ENCODE measurements at places on chromosomes 1 and 21. TPM values are rescaled to one million over a fixed set of nuclear protein-coding genes. Genes with fewer than 3 reads are reported as not detected.

DNA sequence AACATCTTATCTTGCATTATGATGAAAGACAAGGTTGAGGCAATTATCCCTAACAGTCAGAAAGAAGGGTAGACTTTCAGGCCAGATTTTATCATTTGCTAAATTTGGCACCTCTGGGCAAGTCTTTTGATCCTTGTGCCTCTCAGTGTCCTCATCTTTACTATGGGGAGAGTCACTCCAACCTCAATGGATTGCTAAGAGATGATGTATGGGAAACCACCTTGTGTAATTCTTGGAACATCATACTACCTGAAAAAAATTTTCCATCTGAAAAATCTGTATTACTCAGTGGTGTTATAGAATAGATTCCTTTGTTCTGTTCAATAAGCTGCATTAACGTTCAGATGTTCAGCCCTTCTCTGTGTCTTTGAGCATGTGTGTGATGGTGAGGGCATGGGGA, 230.7 kb downstream of the TGFB2 start:
- DNase-seq: no peak

The SLC25A24 gene
- 42.7 TPM for total RNA-seq

The LEPR gene
- total RNA-seq: 11.1 TPM

The ZMYND12 gene
- 1.1 TPM for total RNA-seq

DNA sequence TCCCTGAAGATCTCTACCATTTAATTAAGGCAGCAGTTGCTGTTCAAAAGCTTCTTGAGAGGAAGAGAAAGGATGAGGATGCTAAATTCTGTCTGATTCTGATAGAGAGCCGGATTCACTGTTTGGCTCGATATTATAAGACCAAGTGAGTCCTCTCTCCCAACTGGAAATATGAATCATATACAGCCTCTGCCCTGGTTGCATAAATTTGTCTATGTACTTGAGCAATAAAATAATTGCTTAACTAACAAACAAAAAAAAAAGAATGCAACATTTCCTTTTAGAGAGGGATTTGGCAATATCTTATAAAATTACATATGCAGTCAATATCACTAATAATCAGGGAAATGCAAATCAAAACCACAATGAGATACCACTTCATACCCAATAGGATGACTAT, 26.8 kb downstream of the ALDH9A1 start:
- DNase-seq: no peak

The CD1E gene
- total RNA-seq: not detected

GRCh38 chr1:29810121-29811120, 574.1 kb downstream of the PTPRU start:
- peak; percentile 22 for DNase-seq

DNA sequence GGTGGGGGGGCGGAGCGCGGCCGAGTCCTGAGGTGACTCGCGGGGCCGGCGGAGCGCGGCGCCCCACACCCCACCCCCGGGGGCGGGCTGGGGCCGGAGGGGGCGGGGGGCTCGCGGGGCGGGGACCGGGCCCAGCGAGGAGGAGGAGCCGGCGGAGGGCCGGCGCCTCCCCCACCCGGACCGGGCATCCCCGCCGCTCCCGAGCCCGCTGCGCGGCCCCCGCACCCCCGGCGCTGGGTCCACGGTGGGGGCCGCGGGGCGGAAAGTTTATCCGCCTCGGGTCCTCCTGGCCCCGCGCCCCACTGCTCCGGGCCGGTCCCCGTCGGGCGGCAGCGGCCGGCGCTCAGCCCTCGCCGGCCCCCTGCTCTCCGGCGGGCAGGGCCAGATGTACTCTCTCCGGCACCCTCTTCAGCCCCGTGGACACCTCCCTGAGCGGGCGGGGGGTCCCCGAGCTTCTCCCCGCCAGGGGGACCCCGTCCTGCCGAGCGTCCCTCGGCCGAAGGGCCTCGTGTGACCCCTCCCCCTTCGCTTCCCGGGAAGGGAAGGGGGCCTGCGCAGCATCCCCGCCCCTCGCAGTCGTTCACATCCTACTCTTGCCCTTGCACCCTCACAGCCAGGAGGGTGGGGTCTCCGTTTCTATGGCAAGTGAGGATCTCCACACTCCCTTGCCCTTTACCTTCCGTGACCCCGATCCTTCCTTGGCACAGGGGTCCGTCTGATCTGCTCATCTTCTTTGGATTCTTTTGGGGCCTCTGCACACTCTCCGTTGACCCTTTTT, 663 bp downstream of the CAMTA1 start:
- peak; percentile 74 for DNase-seq

The FOXD3 gene
- total RNA-seq: 19.6 TPM

The CR1L gene
- total RNA-seq: 1.9 TPM

The COL16A1 gene
- 6.9 TPM for total RNA-seq

- DNase-seq: no peak
Observed at GRCh38 chr1:60791226-60791625, 291.1 kb upstream of the NFIA start.

GRCh38 chr1:22186311-22186710, 43.4 kb upstream of the WNT4 start:
- DNase-seq: no peak

DNA sequence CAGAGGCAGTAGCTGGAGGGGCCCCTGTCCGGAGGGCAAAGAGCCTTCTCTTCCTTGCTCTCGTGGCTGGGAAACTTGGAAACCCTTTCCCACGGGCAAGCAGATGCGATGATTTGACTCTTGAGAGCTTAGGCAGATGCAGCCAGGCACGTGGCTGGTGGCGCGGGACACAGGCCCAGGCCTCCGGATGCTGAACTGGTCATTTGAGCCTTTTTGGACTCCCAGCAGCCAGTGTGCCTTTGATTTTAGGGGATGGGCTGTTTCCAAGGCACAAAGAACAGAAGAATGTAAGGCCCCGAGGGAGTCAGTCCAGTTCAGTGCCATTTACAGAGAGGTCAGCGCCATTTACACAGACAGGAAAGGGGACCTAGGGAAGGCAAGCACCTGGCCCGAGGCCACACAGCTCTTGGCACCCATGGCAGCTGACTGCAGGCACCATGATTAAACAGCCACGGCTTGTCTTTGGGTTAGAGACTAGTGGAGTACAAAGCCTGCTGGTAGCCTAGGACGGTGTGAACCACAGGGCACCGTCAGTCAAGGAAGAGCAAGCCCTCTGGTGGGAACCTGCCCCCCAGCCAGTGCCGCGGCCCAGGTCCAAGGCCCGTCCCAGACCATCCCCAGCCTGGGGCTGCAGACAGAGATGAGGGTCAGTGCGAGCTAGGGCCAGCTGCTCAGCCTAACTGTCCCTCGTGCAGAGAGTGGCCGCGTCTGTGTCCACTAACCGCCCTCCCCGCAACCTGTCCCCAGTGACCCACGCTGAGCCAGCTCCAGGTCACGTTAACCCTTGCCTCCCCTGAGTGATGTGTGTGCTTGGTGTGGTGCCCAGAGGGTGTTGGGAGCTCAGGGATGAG, 20.4 kb upstream of the CCDC27 start:
- DNase-seq: no peak
